Bronchus fibroblast of lung (primary cell): ENCODE measurements at places on chromosomes 7 and 10. TPM values are rescaled to one million over a fixed set of nuclear protein-coding genes. Genes with fewer than 3 reads are reported as not detected.

STRIP2 gene
- total RNA-seq, result 5.6 and 8.6 TPM in 2 replicates

NAT16 gene
- total RNA-seq, result under 0.01 and 0.15 TPM in 2 replicates

ANKIB1 gene
- 16.4 and 17.1 TPM in 2 replicates for total RNA-seq

PNLIPRP3 gene
- total RNA-seq, result not detected in 2 replicates

MACROH2A2 gene
- 20.8 and 21.2 TPM in 2 replicates for total RNA-seq

ELOVL3 gene
- total RNA-seq, result 0.15 and 0.17 TPM in 2 replicates

FAM24B gene
- 2.0 and 4.5 TPM in 2 replicates for total RNA-seq

EGFR gene
- 39.8 and 42.0 TPM in 2 replicates for total RNA-seq

NT5C3A gene
- 15.0 and 24.0 TPM in 2 replicates for total RNA-seq

GFRA1 gene
- total RNA-seq, result 0.89 and 1.8 TPM in 2 replicates

FOXK1 gene
- total RNA-seq, result 18.0 and 19.3 TPM in 2 replicates

HKDC1 gene
- under 0.01 TPM in 1 of 2 replicates, not detected in the other for total RNA-seq

EGR2 gene
- total RNA-seq, result not detected in 2 replicates

GRM3 gene
- not detected in 2 replicates for total RNA-seq

TMEM140 gene
- 0.59 and 0.67 TPM in 2 replicates for total RNA-seq

CAV2 gene
- total RNA-seq, result 87.1 and 92.9 TPM in 2 replicates

DOCK4 gene
- total RNA-seq, result 5.9 and 7.4 TPM in 2 replicates

CYP2C18 gene
- total RNA-seq, result not detected in 2 replicates

SLC12A9 gene
- 17.1 and 18.0 TPM in 2 replicates for total RNA-seq

LZTS2 gene
- 71.8 and 76.2 TPM in 2 replicates for total RNA-seq

NAPEPLD gene
- 1.2 and 1.3 TPM in 2 replicates for total RNA-seq

ARHGAP22 gene
- 28.9 and 32.4 TPM in 2 replicates for total RNA-seq

GPR15LG gene
- not detected in 2 replicates for total RNA-seq

FBXL13 gene
- total RNA-seq, result 0.30 and 0.34 TPM in 2 replicates

BCCIP gene
- total RNA-seq, result 48.6 and 53.5 TPM in 2 replicates

GJD4 gene
- not detected in 2 replicates for total RNA-seq

PON3 gene
- not detected in 2 replicates for total RNA-seq

SLC39A12 gene
- total RNA-seq, result not detected in 2 replicates

RSU1 gene
- total RNA-seq, result 58.6 and 78.3 TPM in 2 replicates

LIPJ gene
- not detected in 2 replicates for total RNA-seq

CFAP70 gene
- under 0.01 and 0.34 TPM in 2 replicates for total RNA-seq

PDE6C gene
- total RNA-seq, result not detected in 2 replicates

GDF2 gene
- not detected in 2 replicates for total RNA-seq

GNAI1 gene
- total RNA-seq, result 28.6 and 28.7 TPM in 2 replicates

OR6B1 gene
- total RNA-seq, result not detected in 2 replicates

CCDC7 gene
- total RNA-seq, result 1.8 and 3.4 TPM in 2 replicates

C7orf33 gene
- not detected in 2 replicates for total RNA-seq

HSPA12A gene
- 4.0 and 4.7 TPM in 2 replicates for total RNA-seq

PTN gene
- 26.6 and 34.3 TPM in 2 replicates for total RNA-seq

DOCK1 gene
- total RNA-seq, result 21.0 and 21.7 TPM in 2 replicates

OPN1SW gene
- total RNA-seq, result not detected in 2 replicates

PAPOLB gene
- total RNA-seq, result not detected in 2 replicates

SLC26A5 gene
- total RNA-seq, result not detected in 2 replicates

NYAP1 gene
- total RNA-seq, result 1.8 and 3.9 TPM in 2 replicates

AKR1C8 gene
- not detected in 2 replicates for total RNA-seq
